ENCODE measurements at places on chromosomes 4 and X.

- DNase-seq = no peak
These were observed 27.1 kb downstream of the CENPE start for GRCh38 chr4:103171006-103171405.

- peak; percentile 63 for DNase-seq
These were observed 44.2 kb downstream of the TBC1D14 start for GRCh38 chr4:6953751-6954380.

GRCh38 chr4:38562751-38563198 lies 101.2 kb upstream of the KLF3 start:
- no peak for DNase-seq

DNA sequence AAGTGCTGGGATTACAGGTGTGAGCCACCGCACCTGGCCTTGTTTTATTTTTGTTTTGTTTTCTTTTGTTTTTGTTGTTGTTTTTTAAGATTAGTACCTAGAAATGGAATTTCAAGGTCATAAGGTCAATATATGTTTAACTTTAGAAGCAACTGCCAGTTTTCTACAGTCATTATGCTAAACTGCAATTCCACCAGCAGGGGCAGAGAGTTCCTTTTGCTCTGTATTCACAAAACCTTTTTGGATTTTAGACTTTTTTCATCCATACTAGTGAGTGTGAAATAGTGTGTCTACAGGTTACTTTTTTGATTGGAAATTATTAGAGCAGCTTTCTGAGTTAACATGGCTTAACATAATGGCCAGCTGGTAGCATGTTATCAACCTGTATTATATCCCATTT lies 580.6 kb downstream of the TRIML1 start:
- DNase-seq = no peak

GRCh38 chrX:130028196-130028595 lies 45.8 kb downstream of the BCORL1 start:
- peak; percentile 12 for DNase-seq

DNA sequence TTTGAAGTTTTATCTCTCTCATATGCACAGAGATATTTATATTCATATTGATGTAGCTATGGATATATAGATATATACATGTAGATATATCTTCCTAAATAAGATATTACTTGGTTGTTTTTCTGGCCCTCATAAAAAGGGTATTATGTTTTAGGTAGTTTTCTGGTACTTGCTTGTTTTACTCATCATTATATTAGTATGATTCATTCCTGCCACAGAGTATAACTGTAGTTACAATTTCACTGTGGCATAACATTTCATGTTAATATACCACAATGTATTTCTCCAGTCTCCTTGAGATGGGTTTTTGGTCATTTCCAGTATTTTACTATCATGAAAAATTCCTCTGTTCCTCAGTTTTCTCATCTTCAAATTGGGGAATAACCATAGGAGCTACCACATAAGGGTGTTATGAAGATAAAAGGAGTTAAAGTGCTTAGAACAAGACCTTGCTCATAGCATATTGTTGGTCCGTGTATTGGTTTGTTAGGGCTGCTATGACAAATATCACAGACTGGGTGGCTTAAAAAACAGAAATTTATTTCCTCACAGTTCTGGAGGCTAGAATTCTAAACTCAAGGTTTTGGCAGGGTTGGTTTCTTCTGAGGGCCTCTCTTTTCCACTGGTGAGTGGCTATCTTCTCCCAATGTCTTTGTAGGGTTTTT lies 129.7 kb downstream of the TMEM164 start:
- no peak for DNase-seq

DNA sequence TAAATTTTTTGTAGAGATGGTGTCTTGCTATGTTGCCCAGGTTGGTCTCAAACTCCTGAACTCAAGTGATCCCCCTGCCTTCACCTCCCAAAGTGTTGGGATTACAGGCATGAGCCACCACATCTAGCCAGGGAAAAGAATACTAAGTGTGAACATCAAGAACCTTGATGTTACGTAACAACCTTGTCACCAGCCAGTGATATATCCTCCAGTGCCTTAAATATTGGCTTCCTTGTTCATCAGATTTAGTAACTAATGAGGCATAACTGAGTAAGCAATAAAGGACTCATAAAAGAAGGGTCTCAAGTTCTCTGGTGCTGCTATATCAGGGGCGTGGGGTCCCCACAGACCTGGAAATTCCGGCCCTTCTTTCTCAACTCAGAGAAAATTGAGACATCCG lies 60.5 kb upstream of the ENPEP start:
- no peak for DNase-seq
